ENCODE measurements at places on chromosomes 12 and 14.

DNA sequence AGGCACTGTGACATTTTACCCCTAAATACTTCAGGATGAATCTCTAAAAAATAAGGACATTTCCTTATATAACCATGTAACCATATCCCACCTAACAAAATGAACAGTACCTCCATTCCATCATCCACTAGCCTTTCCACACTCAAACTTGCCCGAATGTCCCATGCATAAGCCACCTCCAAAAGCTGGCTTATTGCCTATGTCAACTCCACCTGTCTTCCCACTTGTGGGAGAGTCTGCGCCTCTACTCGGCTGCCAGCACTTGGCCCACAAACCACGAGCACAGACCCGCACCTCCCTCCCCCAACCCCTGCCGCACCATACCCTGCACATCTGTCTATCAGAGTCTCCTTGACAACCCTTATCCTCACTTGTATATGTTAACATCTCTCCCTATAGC is 165.8 kb downstream of the CALM1 start:
- no peak for DNase-seq

DNA sequence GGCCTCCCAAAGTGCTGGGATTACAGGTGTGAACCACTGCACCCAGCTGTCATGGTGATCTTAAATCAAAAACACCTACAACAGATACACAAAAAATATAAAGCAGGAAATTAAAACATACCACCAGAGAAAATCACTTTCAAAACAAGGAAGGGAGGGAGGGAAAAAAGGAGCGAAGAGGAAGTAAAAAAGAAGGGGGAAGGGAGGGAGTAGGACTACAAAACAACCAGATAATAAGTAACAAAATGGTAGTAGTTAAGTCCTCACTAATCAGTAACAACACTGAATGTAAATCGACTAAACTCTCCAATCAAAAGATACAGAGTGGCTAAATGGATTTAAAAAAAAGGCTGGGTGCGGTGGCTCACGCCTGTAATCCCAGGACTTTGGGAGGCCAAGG is 89.0 kb downstream of the SH2B3 start:
- no peak for DNase-seq

DNA sequence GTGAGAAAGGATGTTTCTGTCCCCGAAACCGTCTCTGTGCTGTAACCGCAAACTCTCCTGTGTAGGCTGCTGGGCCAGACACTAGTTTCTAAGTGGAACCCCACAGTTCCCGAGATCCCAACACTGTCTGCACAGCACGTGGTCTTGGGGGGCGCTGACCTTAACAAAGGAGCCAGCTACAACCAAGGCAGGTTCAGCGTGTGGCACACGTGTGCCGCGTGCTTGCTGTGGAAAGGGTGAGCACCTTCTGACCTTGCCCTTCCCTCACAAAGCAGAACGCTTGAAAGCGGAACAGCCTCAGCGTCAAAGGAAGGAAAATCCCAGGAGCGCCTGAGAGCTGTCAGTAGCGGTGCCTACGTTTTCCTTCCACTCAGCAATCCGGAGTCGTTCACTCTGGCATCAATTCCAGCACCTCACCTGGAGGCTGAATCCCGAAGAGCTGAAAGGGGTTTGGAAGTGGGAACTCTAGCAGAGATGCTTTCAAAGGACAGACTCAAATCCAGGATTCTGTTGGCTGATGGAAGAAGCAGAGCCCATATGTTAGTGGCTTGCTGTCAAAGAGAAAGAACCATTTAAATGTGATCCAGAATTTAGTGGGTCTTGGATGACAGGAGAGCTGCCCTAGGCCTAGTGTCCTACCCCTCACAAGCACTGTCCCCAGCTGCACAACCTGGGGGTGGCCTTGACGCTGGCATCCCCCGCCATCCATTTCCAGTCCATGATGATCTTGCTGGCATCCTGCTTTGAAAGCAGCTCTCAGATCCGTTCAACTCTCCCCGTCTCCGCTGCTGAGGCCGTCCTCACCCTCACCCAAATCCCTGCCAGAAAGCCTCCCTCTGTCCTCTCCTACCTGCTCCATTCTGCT is 27.1 kb downstream of the CCDC92 start:
- no peak for DNase-seq

- DNase-seq = no peak
These were observed 61.4 kb downstream of the SLC16A7 start for GRCh38 chr12:59657266-59657665.

DNA sequence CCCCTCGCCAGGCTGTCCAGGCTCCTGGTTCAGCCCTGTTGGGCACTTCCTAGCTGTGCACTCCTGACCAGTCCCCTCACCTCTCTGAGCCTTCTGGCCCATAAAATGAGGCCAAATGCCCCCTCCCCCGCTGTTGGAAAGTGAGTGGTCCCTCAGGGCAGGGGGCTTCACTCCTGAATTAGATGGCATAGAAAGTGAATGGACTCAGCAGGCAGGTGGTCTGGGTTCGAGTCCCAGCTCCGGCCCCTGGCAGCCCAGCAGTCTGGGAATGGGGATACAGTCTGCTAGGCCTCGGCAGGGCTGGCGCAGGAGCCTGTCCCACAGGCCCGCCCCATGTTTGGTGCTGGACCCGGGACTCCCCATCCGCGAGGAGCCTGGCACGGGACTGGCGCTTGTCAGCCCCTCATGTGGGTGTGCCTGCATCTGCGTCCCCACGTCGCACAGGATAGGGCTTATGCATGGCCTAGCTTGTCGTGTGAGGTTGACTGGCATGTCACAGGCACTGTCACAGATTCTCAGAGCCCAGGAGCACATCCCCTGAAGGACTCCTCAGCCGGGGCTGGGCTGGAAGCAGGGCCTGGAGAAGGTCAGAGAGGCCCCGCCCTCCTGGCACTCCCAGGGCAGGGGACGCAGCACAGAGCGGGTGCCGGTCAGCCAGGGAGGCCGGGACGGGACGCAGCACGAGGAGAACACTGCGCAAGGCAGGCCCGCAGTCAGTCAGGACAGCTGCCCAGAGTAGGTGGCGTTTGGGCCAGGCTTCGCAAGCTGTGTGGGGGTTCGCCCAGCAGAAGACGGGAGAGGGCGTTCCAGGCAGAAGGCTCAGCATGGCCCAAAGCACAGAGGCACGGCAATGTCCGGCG is 40.5 kb downstream of the DIO3 start:
- DNase-seq = no peak

DNA sequence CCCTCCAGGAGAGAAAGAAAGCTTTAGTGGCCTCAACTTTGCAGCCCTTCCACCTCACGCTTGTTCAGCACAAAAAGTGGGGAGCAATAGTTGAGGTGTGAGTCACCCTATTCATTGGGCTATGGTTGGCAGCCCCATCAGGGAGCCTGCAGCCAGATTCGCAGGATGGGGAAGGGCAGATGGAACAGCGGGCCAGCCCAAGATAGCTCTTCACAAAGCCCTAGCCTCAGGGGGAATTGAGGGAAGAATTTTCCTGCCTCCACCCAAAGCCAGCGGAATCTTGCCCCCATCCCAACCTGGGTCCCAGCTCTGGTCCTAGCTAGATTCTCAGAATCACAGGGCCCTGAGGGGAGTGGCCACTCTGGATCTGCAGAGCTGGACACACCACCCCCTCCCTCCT is 3.6 kb upstream of the KRT5 start:
- DNase-seq = no peak

- no peak for DNase-seq
These were observed 14.5 kb upstream of the FLVCR2 start for GRCh38 chr14:75563931-75564330.

- peak; percentile 24 for DNase-seq
These were observed 721 bp downstream of the CABP1 start for GRCh38 chr12:120640861-120641833.

DNA sequence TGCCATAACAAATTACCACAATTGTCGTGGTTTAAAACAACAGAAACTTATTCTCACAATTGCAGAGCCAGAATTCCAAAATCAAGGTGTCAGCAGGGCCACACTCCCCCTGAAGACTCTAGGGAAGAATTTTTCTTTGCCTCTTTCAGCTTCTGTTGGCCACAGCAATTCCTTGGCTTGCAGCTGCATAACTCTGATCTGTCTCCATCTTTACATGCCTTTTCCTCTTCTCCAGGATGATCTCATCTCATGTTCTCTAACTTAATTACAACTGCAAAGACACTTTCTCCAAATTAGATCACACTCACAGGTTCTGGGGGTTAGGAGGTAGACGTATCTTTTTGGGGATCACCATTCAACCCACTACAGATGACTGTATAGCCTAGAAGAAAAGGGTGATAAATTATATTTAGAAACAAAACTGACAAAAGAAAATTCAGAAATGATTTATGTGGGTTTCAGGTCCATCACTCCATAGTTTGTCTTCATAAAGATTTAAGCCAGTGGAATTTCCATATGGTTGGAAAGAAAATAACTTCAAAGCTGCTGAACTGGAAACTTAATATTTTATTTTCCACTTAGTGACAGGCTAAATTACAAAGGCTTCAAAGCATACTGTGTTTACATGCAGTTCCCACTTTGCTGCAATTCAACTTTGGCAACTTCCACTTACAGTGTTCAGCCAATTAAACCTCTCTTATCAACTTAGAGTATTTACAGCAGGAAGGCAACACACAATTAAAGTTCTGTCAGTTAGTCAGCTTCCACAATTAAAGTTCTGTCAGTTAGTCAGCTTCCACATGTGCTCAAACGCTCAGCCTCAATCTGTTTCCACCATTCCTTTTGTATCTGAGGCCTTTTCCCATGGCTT is 213.3 kb downstream of the EPS8 start:
- no peak for DNase-seq

DNA sequence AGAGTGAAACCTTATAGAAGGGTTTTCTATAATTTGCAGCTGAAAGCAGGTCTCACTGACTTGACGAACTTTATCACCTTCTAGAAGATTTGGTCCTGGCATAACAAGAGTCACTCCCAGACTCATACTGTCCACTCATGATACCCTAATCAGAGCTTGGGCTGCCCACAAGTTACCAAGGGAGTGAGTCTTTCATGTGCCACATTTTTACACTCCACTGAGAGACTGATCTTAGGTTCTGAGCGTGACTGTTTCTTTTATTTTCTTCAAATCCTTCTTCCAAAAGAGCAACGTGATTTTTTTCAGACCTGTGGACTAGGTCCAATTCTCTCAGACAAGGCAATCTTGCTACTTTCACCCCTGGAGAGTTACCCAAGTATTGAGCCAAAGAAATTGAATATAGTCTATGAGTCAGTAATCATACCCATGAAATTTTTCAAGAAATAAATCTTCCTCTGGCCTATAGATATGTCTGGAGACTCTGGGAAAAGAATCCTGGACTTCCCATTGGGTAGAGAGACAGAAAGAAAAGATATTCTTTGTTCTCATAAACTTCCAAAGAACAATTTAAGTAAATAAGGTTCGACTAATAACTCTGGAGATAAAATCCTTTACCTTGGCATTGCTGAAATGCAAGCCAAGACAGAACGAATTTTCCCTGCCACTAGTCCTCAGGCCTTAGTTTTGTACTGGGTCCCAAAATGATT is 26.9 kb downstream of the SIX1 start:
- no peak for DNase-seq

DNA sequence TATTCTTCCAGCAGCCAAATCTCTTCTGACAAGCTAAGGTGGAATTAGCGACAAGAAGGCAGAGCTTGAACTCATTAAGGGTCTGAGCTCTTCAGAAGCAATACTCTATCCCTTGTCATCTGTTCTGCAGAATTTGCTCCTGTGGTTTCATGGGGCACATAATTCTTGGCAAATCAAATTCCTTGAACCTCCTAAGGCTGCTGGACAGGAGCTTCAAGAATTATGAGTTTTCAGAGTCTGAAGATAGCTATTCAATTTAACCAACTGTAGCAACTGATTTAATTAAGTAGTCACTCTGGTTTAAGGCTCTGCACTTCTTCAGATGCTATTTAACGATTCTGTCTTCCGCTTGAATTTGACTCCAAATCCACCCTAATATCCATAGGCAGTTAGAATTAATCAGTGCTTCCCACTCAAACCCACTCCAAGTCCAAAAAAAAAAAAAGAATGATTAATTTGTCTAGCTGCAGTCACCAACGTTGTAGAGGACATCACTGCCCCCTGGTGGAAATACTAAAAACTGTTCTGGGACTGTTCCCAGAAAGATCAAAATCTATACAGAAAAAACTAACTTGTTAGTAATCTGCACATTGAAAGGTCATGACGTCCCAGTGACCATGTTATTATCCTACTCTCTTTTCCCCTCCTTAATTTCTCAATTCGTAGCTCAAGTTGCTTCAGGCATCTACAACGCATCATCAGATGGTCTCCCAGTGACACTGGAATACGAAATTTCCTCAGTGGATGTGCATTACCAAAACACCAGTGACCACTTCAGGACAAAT is 169.9 kb downstream of the KIF21A start:
- DNase-seq = no peak

DNA sequence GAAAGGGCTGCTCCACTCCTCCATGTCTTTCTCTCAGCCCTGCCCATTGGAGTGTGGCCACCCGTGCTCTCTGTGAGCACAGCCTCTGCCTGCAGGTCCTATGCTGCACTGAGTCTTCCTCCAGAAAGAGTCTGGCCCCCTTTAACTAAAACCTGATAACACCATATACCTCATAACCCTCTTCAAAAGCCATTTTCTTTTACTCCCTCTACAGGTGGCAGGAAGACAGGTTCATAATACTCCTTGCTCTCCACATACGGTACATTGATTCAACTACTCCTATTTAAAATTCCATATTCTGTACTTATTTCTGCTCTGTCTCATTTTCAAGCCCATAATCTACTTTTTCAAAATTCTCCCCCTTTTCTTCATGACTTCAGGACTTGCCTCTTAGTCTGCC is 144.0 kb downstream of the HELB start:
- DNase-seq = no peak

DNA sequence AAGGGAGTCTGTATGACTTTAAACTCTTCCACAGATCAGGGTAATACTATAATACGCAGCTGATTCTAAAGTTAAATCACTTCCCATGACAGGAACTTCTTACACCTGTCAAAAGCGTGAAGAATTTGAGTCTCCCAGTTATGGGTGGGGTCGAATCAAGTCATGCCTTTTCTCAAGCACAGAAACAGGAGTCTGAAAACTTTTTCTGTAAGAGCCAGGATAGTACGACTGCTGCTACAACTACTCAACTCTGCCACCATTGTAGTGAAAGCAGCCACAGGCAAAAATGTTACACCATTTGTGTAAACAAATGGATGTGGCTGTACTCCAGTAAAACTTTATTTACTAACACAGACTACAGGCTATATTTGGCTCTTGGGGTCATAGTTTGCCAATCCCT is 90.3 kb downstream of the DUSP6 start:
- DNase-seq = no peak

DNA sequence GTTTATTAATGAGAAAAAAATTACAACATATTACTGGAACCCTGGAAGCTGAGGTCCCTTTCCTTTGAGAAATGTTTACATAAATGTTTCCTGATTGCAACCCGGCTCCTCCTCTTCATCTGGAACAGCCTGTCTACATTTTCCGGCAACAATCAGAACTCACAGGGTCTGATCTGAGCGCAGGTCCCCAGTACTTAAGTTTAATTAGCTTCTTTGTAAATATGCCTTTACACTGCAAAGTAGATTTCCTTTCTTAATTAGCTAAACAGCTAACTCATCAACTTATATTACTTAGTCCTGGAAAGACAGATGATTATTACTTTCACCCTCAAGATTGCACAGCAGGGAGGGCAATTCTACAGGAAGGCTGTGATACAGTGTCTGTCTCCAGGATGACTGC is 213.0 kb downstream of the MON2 start:
- DNase-seq = no peak

- no peak for DNase-seq
These were observed 216.0 kb upstream of the RGS6 start for GRCh38 chr14:71716041-71716772.

- no peak for DNase-seq
These were observed 86.2 kb upstream of the SSTR1 start for GRCh38 chr14:38121320-38122020.

GRCh38 chr12:96445691-96446583 is 43.4 kb upstream of the CFAP54 start:
- DNase-seq = peak; percentile 17

- no peak for DNase-seq
These were observed 7.0 kb downstream of the ERP27 start for GRCh38 chr12:14931359-14931758.
